CD4-positive, alpha-beta T cell treated with Interleukin-6 at 100 ng/mL for 8 hours (primary cell): ENCODE measurements at places on chromosomes 16 and 17.

DNA sequence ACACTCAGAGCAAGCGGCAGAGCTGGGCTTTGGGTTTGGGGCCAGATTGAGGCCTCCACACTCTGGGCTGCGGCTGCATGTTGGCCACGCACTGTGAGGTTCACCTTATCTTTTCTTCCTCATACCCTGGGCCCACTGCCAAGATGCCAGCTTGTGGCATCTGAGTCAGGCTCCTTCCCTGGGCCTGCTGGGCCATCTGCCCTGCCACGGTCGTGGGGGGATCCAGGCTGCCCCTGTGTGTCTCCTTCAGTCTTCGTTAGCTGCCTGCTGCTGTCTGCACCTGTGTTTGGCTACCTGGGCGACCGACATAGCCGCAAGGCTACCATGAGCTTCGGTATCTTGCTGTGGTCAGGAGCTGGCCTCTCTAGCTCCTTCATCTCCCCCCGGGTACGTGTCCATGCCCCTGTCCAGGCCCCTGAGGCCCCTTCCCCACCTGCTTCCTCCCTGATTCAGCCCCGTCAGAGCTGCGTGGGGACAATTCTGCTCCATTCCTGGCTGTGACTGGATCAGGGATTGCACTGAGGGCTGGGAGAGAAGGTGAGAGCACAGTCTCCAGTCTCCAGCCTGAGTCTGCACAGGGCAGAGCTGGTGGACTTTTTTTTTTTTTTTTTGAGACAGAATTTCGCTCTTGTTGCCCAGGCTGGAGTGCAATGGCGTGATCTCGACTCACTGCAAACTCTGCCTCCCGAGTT is 11.2 kb downstream of the SPNS3 start:
- no peak for DNase-seq

GRCh38 chr17:48747445-48748363 is 19.2 kb upstream of the HOXB13 start:
- no peak for DNase-seq

DNA sequence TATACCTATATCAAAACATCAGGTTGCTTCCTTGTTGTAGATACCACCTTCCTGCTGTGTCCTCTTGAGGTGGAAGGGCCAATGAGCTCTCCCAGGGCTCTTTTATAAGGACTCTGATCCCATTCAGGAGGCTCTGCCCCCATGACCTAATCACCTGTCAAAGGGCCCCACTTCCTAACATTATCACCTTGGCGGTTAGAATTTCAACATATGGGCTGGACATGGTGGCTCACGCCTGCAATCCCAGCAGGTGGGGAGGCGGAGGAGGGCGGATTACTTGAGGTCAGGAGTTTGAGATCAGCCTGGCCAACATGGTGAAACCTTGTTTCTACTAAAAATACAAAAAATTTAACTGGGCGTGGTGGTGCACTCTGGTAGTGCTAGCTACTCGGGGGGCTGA is 86.4 kb downstream of the HAPSTR1 start:
- DNase-seq = no peak

- DNase-seq = no peak
Observed at GRCh38 chr17:40801157-40801556, 1.4 kb upstream of the KRT28 start.

DNA sequence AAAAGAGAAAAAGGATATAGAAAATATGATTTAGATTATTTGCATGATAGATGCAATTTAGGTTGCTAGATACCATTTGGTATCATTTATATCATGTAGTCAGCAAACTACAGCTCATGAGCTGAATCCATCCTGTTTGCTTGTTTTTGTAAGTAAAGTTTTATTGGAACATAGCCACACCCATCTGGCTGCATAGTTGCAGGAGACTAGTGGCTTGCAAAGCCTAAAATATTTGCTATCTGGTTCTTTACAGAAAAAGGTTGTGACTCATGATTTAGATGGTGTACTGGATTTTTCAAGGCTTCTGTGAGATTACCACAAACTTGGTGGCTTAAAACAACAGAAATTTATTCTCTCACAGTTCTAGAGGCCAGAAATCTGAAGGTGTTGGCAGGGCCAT is 49.9 kb downstream of the MAP2K4 start:
- DNase-seq = no peak

GRCh38 chr17:74807441-74807840 is 31.3 kb upstream of the NAT9 start:
- no peak for DNase-seq

DNA sequence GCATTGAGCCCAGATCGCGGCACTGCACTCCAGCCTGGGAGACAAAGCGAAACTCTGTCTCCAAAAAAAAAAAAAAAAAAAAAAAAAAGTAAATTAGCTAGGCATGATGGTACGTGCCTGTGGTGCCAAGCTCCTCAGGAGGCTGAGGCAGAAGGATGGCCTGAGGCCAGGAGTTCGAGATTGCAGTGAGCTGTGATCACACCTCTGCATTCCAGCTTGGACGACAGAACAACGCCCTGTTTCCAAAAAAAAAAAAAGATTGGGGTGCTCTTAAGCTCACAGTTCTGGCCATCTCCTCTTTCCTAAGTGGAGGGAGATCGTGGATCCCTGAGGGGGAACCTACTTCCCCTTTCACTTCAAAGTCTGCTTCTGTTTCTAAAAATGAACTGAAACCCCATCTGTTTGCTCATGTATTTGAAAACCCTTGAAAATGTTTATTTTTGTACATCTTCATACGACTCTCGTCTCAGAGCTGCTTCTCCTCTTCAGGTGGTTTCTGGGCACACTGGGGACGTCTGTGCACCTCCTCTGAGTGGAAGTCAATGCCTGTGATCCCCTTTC is 138.8 kb downstream of the PRKCA start:
- DNase-seq = no peak
